Activated CD4-positive, alpha-beta T cell treated with anti-CD3 and anti-CD28 coated beads, Interleukin-10, Interleukin-2, amounts not matched to agents 100 ng/mL and 50 ng/mL, durations not matched to agents 16 hours and 8 hours (primary cell): ENCODE measurements at places on chromosomes 12 and 14.
A peak's percentile ranks its signal among the peaks of the same experiment; 100 is the strongest.

DNA sequence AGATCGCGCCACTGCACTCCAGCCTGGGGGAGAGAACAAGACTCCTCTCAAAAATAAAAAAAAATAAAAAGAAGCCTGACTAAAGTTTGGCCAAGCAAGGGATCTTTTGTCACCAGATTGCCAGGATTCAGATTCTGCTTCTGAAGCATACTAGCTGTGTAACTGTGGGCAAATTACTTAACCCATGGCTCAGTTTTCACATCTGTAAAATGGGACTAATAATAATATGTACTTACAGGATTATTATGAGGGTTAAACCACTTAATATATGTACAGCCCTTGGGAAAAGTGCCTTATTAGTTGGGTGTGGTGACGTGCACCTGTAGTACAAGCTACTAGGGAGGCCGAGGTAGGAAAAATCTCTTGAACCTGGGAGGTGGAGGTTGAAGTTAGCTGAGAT, 21.7 kb upstream of the YAF2 start:
- no peak for DNase-seq

GRCh38 chr12:33427071-33427470, 12.5 kb downstream of the SYT10 start:
- peak; percentile 5 for DNase-seq

DNA sequence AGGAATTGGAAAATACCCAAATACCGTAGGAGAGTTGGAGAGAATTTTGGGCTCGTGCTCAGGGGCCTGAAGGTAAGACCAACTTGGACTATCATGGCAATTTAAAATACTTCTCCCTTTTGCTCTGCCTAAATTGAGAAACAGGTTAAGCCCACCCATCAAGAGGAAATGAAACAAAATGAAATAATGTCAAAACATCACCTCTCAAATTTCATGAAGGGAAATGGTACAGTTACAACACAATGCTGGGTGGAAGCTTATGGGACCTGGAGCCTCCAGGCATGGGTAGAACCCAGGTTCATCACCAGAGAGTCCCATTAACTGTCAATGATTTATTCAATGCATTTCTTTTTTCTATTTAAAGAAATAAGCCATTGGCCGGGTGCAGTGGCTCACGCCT, 33.7 kb downstream of the FOS start:
- DNase-seq: no peak

- no peak for DNase-seq
Measured at GRCh38 chr12:22335794-22336166, 1.3 kb upstream of the ST8SIA1 start.

DNA sequence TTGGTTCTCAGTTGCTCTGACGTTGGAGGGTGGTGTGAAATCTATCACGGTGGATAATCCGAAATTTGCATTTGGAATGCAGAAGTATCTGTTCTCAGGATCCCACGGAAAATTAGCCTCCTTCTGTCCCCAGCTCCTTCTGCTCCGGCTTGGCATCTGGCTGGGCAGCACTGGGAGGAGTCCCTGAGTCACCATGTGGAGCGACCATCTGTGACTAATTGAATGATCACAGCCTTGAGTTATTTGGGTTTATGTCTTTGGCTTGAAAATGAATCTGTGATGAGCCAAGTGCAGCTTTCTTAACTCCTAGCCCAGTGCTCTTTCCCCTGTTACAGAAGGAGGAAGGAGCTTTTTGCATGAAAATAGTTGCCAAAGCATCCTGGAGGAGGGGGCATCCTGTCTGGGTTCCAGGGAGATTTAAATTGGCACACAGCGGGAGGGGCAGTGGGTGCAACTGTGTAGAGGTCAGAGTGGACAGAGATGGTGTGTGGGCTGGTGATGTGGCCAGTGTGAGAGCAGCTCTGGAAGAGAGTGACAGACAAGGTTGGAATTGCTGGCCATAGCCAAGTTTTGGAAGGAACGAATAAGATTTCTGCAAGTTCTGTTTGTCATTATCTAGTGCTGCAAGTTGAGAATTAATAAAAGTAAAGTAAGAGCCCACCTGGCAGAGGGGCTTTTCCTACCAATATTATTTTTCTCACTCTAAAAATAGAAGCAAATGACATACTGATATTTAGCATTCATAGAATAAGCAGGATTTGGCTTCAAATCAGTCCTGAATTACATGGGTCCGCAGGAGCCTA, 74.4 kb downstream of the SLC24A4 start:
- no peak for DNase-seq

- peak; percentile 95 for DNase-seq
Measured at GRCh38 chr12:12474931-12475795, 87.5 kb downstream of the DUSP16 start.

GRCh38 chr14:31057035-31057434, 30.9 kb upstream of the STRN3 start:
- no peak for DNase-seq

DNA sequence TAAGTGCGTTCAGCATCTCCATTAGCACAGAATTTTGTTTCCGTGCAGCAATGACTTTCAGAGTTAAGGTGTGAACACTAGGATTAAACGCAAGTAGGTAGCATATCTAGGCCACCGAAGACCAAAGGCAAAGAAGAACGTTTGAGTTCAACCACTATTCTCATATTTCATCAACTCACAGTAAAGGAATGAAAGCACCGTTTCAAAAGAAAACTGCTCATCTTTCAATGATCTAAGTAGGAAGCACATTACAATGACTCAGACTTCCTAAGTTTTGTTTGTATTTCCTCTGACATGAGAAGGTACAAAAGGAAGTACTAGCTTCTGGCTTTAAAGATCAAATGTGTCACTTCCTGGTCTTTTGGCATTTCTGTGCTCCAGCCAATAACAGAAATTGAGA, 57.6 kb downstream of the ACADS start:
- DNase-seq: peak; percentile 86

DNA sequence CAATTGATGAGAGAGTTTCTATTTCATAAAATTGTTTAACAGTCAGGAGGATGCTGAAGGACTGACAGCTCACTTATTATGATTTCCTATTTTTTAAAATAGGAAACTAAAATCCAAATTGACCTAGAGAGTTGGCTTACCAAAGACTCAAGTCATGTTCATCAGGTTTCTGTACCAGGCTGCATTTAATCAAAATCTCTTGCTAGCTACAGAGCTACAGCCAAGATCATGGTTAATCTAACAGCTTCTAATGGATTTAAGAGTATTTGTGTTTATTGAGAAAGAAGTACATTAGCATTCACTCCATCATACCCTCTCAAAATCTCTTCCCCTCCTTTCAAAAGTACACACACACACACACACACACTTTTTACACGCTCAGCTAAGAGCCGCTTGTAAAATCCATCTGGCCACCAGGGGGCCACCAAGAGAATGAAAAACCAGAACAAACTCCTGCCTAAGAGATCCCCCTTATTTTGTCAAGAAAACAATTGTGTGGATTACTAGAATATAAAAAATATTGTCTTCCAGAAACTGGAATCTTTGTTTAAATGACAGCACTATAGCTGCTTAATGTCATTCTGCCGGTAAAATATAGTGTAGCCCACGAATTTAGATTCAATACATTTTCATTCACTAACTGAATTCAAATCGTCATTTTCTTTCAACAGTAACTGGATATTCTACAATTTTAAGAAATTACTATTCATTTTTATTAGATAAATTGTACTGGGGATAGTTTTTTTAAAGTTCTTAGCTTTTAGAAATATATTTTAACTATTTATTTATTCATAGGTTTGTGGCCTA, 334.0 kb downstream of the BTG1 start:
- peak; percentile 61 for DNase-seq

DNA sequence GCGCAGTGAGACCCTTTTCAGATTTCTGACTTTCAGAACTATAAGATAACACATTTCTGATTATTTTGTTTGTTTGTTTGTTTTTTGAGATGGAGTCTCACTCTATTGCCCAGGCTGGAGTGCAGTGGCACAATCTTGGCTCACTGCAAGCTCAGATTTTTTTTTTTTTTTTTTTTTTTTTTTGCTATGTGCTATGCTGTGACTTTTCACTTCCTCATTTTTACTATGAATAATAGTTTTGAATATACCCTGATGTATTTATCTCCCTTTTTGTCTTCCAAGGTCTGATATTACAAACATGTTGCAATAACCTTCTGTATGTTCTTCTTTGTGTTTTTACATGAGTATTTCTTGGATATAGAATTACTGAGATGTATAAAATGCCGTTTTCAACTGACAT, 658.7 kb upstream of the SEL1L start:
- DNase-seq: no peak

- DNase-seq: no peak
Measured at GRCh38 chr12:114343585-114344302, 62.2 kb downstream of the TBX5 start.

- no peak for DNase-seq
Measured at GRCh38 chr14:33987565-33988080, 36.7 kb upstream of the EGLN3 start.

DNA sequence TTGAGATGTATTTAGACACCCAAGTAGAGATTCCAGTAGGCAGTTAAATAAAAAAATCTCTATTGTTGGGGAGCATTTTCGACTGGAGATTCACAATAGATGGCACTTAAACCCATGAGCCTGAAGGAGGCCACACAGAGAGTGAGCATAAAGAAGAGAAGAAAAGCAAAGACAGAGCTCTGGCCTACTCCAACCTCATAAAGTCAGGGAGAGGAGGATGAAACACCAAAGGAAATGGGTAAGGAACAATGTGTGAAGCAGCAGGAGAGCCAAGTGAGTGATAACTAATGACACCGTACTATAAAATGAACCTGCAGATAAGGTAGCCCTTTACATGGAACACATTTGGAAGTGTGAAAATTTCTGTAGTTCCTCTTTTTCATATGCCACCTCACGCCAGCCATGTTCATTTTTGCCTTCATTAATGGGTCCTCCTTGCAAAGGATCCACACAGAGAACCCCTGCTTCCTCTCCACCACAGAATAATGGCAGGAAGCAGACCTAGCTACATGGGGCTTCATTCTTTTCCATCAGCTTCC, 150.0 kb upstream of the SYT10 start:
- DNase-seq: no peak

DNA sequence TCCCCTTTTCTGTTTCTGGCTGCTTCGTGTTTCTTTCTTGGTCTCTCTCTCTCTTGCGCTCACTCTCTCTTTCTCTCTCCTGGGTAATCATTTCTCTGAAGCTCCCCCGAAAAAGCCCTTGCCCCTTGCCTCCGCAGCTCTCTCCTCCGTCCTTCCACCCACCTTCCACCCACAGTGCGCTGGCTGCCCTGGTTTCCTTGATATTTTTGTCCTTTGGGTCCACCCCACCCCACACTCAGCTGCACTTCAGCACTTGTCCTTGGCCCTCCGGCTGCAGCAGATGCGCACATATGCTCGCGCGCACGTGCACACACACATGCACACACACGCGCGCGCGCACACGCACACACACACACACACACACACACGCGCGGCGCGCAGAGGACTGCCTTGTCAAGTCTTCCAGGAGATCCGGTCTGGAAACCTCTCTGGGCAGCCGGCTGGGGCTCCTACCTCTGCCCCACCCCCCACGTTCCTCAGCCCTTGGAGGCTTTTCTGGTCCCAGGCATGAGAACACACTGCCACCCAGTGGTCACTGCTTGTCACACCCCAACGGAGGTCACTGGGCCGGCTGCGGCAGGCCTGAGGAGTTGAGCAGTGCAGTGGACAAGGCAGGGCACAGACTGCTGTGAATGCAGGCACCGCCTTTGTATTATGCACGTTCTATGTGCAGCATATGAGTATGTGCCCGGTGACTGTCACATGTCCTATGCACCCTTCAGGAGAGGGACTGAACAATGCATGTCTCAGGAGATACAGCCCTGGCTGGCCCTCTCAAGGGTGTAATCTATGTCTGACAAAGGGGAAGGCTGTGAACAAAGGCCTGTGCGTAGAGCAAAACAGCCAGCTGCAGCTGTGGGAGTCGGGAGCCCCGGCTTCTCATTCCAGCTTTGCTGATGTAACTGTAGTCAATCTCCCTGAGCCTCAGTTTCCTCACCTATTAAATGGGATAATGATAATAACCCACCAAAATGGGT, 6.5 kb downstream of the LAG3 start:
- peak; percentile 93 for DNase-seq

GRCh38 chr14:89702073-89702875, 252.3 kb downstream of the EFCAB11 start:
- DNase-seq: no peak

DNA sequence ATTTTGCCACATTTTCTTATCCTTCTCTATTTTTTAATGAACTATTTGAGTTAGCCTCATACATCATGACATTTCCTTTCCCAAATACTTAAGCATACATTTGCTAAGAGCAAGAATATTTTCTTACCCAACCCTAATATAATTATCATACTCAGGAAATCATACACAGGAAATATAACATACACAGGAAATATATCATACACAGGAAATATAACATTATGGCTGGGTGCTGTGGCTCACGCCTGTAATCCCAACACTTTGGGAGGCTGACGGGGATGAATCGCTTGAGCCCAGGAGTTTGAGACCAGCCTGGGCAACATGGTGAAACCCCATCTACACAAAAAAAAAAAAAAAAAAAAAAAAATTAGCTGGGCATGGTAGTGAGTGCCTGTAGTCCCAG, 4.9 kb downstream of the NCKAP1L start:
- no peak for DNase-seq

DNA sequence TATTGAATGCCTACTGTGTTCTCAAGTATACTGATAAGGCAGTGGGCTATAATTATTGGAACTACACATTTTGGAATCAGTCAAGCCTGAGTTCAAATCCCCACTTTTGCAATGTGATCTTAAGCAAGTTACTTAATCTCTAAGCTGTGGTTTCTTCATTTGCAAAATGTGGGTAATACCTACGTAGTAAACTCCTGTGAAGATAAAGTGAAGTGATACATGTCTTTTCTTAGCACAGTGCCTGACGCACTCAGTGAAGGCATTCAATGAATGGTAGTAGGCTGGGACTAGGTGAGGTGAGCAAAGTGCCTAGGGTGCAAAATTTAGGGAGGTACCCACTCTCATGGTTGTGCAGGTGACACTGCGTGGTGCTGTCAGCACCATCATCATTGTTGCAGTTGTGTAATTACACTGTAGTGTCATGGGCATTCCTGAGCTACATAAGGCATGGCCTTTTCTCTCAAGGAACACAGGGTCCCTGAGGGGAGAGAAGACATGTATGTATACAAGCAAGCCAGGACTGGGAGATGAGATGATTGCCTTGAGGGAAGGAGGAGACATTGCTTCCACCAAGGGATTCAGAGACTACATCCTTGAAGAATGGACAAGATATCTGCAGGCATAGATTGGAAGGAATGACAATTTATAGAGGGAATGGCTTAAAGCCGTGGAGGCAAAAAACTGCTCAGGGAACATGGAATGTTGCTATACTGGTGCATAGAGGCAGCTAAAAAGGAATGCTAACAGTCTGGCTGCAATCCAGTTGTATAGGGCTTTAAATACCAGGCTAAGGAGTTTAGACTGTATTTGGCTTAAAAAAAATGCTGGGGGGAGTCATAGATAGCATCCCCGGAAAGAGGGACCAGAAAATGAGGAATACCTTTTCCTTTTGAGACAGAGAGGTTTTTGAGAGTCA, 129.2 kb upstream of the ARHGAP5 start:
- no peak for DNase-seq

GRCh38 chr12:121400332-121401139, 618 bp downstream of the RNF34 start:
- DNase-seq: peak; percentile 92
